ENCODE measurements at places on chromosomes 13 and 19.
A peak's percentile ranks its signal among the peaks of the same experiment; 100 is the strongest.

GRCh38 chr19:3389876-3390371 is 23.5 kb downstream of the NFIC start:
- no peak for DNase-seq

- DNase-seq, result no peak
These were observed 7.7 kb downstream of the ARHGAP45 start for GRCh38 chr19:1074544-1075283.

- DNase-seq, result no peak
These were observed 6.5 kb upstream of the SCEL start for GRCh38 chr13:77528834-77529500.

- DNase-seq, result no peak
These were observed 68.4 kb upstream of the KCTD4 start for GRCh38 chr13:45269204-45269603.

DNA sequence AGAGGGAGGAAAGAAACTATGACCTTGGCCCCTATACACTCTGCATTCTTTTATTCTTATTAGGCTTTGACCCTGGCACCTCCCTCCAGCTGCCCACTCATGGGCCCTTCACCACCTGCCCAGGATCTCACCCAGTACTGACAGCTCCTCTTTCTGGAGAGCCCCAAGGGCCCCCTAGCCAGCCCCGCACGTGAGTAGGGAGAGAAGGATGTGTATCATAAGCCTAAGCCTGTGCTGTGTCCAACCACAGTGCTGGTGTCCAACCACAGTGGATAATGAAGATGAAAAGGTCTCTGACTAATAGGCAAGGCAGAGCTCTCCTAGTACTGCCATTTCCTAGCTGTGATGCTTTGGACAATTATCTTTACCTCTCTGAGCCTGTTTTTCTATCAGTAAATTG is 4.2 kb downstream of the DMRTC2 start:
- no peak for DNase-seq

DNA sequence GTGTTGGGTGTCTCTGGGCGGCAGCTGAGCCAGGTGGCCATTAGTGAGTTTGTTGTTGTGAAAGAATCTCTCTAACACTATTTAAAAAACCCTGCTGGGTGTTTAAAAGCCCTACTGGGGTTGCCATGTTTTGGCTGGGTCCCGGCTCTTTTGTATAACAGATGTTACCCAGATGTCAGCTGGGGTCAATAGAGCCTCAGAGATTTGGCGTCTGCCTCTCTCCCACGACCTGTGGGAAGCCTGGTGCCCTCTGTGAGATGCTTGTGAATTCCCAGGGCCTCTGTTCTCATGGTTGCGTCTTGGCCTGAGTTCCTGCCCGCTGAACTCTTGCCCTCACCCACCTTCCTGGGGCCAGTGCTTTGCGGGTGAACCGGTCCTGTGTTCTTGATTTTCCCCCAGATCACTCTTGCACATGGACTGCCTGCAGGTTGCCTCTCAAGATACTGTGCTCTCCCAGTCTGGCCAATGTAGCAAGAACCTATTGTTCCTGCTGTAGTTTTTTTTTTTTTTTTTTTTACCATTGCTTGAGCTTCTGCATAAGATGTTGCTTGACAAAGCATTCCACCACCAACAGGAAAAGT is 9.5 kb downstream of the NFILZ start:
- no peak for DNase-seq

DNA sequence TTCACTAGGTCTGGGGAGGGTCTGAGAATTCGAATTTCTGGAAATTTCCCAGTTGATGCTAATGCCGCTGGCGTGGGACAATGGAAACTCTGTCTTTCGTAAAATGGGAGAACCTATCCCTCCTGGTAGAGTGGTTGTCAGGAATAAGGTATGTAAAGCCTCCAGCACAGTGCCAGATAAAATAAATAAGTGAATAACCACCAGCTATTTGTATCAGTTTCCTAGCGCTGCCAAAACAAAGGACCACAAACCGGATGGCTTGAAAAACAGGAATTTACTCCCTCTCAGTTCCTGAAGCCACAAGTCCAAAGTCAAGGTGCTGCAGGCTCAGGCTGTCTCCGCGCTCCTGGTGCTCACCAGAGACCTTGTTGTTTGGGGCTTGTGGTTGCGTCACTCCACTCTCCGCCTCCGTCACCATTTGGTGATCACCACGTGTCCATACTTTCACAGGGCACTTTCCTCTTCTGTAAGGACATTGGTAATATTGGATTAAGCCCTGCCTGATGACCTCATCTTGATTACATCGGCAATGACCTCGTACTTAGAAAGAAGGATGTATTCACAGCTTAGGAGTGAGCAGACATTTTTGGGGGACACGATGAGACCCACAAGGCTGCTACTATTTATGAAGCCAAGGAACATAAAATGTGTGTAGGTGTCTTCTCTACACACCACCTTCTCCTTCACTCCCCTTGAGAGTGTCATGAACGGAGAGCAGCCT is 428.5 kb downstream of the IRS2 start:
- no peak for DNase-seq

GRCh38 chr13:113758651-113759524 is at the start of gene TMEM255B:
Gene TMEM255B, plus strand, starts transcription at chr13:113759226. Its CDS starts 44 bp downstream, at chr13:113759270.
- peak; percentile 73 for DNase-seq

GRCh38 chr13:110911880-110912279 is 3.0 kb downstream of the ANKRD10 start:
- DNase-seq, result no peak

- DNase-seq, result peak; percentile 41
These were observed 427 bp downstream of the ZNF160 start for GRCh38 chr19:53102756-53103233.

DNA sequence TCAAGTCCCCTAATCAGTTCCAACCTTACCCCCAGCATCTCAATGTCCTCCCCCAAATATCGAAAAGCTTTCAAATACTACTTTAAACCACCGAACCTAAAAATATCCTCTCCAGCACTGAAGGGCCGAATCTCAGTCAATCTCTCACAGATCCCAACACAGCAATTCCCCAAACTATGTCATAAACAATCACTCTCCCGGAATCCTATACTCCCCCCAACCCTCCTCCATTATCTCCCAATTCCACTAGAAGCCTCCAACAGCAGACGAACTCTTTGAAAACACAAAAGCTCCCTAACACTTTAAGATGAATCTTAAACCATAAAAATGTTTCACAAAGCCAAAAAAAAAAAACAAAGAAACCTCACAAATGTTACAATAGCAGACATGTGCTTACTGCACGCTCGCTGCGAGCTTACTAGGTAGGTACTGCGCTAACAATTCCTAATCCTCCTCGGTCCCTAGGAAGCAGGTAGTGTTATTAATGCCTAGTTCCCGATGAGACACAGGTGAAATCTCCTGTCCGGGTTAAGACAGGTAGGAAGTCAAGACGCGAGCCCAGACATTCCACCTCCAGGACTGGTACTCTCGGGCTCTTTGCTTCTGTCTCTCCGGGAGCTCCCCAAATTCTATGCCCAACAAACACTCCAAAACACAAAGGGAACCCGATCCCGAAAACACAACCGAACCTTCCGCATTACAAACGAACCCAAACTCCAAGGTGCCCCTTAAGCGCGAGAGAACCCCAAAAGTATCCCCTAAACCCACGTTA is 14.2 kb downstream of the FBXO46 start:
- peak; percentile 49 for DNase-seq

DNA sequence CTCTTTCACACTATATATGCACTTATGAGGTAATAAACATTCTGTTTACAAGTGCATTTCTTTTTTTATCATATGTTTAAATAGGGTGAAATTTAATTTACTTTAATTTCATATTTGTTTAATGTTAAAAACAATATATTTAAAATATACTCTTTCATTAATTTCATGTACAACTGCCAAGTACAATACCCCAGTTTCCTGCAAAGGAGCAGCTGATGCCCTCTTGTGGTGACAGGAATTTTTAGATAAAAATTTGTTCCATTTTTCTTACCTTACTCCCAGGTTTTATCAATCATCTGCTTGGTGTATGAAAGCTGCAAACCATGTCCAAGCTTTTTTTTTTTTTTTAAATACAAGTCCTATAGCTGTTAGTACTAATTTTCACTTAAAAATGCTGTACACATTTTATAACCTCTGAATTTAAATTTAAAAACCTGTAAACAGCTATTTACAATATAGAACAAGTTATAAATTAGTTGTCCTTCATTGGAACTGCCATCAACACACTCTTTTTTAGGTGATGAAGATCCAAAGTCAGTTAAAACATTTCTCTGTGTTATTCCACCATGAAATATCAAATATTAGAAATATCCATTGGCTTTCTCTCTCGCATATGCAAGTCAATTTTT is 4.9 kb downstream of the PCDH20 start:
- no peak for DNase-seq

GRCh38 chr13:48236528-48237353 is 3.7 kb downstream of the ITM2B start:
- DNase-seq, result no peak

DNA sequence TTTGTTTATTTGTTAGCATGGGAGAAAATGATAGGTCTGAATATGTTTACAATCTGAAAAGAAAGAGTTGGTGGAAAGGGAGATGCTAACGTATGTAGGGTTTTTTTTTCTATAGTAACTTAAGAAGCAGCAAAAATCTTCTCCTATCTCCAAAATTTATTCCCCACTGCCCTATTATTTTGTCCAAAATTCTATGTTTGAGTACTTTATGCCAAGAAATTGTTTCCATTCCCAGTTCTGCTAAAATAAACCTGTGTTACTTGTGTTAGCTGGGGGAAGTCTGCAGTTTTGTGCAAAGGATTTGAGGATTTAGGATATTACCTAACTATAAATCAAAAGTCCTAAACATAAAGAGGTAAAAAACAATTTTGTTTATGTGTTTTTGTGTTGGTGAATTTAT is 2770.4 kb upstream of the PCDH20 start:
- DNase-seq, result no peak

- no peak for DNase-seq
These were observed 47.0 kb downstream of the SACS start for GRCh38 chr13:23386533-23386932.

- no peak for DNase-seq
These were observed 1707.6 kb upstream of the SLC10A2 start for GRCh38 chr13:104773775-104774174.

- DNase-seq, result no peak
These were observed 1646.2 kb upstream of the SPRY2 start for GRCh38 chr13:81987159-81987558.

- DNase-seq, result no peak
These were observed 35.3 kb upstream of the SLC10A2 start for GRCh38 chr13:103101500-103101899.

DNA sequence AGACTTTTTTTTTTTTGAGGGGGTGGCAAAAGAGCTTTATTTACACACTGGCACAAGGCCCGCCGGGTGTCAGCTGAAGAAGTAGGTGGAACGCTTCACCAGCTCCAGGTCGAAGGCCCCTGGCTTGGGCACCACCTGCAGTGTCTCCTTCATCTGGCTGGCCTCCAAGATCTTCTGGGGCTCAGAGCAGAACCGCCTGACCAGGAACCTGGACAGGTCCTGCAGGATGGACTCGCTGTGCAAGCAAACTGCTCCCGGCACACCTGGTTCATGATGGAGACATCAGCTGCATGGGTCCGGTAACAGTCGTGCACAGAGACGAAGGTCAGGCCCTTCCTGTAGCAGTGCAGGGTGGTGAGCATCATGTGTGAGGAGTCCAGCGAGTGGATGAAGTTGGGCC is 4.4 kb upstream of the CYP4F2 start:
- DNase-seq, result no peak

- DNase-seq, result peak; percentile 79
These were observed 5.5 kb downstream of the EPS8L1 start for GRCh38 chr19:55080968-55081769.

DNA sequence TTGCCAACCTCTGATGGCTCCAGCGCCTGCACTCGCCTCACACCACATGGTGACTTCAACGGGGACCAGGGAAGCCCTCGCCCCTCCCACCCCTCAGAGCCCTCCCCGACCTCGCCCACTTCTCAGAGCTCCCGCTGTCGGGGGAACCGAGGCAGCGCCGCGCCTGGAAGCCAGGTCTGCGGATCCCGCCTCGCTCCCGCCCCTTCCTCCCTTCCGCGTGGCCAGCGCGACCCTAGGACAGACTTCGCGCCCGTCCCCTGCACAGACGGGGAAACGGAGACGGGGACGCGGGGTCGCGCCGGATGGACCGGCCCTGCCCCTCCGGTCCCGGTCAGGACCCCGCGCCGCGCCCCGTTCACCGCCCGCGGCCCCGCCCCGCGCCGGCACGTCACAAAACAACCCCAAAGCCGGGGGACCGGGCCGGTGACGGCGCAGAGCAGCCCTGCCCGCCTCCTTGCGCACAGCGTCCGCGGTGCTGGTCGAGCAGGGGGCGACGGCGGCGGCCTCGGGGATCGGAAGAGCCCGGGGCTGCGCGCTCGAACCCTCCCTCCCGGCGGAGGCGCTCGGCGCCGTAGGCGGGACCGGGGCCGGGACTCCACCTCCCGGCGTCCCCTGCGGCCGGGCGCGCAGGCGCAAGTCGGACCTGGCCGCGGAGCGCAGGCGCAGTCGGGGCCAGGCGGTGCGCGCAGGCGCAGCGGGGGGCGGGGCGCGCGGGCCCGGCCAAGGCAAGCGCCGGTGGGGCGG is 379 bp upstream of the CDC34 start:
- DNase-seq, result peak; percentile 93

DNA sequence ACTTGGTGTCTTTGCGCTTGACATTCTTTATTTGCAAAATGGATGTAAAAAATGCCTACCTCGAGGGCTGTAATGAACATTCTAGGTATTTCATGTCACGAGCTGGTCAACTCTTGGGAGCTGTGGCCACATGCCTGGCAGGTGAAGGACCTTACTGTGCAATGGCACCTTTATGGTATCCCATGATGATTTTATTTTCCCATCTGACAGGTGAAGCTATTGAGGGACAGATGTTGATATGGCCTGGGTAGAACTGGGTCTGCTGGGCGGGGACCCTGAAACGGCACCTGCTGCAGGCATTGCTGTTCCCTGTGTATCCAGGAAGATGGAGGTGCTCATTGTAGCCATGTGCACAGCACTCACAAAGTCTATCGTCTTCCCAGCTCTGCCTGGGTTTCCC is 332.2 kb downstream of the TEX29 start:
- DNase-seq, result no peak

DNA sequence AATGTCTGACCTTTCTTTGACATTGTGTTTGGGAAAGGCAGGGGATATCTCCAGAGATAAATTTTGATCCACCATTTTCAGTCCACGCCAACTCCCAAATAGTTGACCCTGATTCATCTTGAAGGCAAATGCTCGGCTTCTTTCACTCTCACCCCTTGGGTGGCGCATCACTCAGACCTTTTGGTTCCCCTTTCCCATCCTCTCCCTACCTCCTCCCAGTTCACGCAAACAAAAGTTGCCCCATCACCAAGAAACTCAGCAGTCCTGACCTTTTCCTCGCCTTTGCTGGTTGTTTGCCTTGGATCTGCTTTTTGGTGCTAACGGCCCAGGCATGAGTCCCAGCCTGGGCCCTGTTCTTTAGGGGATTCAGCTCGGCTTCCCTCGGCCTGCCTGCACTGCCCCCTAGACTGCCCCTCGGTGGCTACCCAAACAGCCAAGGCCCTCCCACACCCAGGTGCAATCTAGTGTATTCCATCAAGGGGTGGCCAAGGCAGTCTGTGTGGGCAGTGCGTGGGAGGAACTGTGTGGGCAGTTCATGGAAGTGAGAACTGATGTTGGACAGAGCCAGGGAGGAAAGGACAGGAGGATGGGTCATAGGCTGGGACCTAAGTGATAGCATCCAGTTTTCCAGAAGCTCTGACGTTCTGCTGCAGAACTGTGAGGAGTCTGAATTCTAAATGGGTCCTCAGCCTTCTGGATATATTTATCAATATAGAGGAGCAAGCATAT is 255.7 kb downstream of the DLEU7 start:
- no peak for DNase-seq

Measured in liver (tissue), 10 donors.